ENCODE measurements at places on chromosomes 3 and 15.

GRCh38 chr3:109071350-109072142 is 46.4 kb downstream of the MORC1 start:
- H3K4me1 ChIP-seq: peaks cover 5% of the 10 kb centered on the region
- H3K4me3 ChIP-seq: no peak overlapping the region
- no peaks in the 10 kb centered on the region for H3K36me3 ChIP-seq
- DNase-seq: no peak

DNA sequence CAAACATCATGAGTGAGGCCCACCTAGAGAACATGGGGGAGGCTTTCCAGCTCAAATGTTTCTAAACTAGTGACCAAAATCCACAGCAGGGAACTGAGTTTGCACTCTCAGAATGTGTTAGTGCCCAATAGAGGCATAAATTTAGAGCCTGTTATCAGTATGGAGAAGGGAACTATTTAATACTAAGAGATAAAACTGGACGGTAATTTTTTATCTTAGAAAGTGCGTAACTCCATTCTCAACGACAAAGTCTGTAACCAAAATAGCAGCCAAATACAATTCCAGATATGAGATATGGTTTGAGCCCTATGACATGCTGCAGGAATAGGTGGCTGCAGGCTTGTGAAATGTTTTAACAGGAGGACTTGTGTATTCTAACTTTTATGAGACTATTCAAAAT is 3.5 kb downstream of the B3GALNT1 start:
- no peak overlapping the region for H3K27ac ChIP-seq
- H3K36me3 ChIP-seq: no peaks in the 10 kb centered on the region
- no peak overlapping the region for H3K4me3 ChIP-seq
- H3K4me1 ChIP-seq: peaks cover 2% of the 10 kb centered on the region
- peaks cover 40% of the 10 kb centered on the region for H3K27me3 ChIP-seq
- no peak for DNase-seq

DNA sequence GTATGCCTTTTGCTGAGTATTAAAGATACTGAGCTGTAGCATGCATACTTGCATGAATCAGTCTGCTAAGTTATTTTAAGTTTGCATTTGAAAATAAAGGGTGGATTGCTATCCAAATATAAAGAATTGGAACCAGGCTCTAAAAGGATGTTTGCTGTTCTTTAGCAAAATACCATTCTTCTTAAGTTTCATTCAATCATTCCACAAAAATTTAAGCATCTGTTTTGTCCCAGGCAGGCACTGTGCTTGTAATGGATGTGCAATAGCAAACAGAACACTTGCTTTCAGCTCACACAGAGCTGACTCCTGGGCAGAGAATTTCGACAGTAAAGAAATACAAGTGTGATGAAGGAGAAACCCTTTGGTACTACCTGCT is 151.1 kb downstream of the PGPEP1L start:
- peaks cover 7% of the 10 kb centered on the region for H3K27me3 ChIP-seq
- H3K4me3 ChIP-seq: no peak overlapping the region
- peaks cover 18% of the 10 kb centered on the region for H3K4me1 ChIP-seq
- DNase-seq: no peak

- H3K36me3 ChIP-seq: no peaks in the 10 kb centered on the region
- H3K27me3 ChIP-seq: peaks cover 33% of the 10 kb centered on the region
- peaks cover 8% of the 10 kb centered on the region for H3K4me1 ChIP-seq
- no peak overlapping the region for H3K27ac ChIP-seq
Observed at GRCh38 chr3:99639579-99639978, 1.2 kb downstream of the COL8A1 start.

- DNase-seq: no peak
- H3K27me3 ChIP-seq: peaks cover 33% of the 10 kb centered on the region
- no peaks in the 10 kb centered on the region for H3K36me3 ChIP-seq
- H3K27ac ChIP-seq: no peak overlapping the region
- no peaks in the 10 kb centered on the region for H3K4me1 ChIP-seq
Observed at GRCh38 chr3:133767607-133768006, 21.4 kb downstream of the TF start.

DNA sequence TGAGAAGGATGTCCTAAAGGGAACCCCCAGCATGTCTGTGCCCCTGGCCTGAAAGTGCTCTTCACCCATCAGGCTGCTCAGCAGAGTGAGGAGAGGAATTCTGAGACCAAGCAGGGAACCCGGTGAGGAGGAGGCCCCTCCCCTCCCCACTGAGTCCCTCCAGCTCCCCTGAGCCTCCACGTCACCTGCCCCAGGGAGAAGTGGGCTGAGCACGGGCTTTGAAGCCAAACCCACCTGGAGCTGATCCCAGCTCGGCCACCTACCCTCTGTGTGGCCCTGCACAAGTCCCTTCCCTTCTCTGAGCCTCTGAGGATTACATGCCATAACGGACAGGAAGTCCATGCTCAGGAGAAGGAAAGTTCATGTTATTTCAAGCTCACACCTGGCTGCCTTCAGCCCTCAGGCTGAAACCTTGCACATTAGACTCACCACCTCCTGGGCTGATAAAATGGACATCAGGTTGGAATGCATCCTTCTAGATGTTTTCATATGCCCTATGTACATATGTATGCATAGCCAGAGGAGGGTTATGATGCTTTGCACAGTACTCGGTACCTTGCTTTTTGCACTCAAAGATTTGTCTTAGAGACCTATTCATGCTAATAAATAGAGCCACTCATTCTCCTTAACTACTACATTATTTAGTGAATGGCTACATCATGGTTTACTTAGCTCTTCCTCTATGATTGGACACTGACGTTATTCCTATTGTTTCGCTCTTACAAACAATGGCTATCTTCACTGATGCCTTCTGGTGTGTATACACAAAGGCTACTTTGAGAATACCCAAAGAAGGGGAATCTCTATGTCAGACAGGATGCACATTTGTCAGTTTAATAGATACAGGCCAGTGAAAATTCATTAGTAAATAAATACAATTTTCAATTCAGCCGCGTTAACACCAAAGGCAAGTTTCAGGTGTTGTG is 31.6 kb upstream of the GATA2 start:
- H3K27ac ChIP-seq: no peak overlapping the region
- no peaks in the 10 kb centered on the region for H3K36me3 ChIP-seq
- DNase-seq: no peak

DNA sequence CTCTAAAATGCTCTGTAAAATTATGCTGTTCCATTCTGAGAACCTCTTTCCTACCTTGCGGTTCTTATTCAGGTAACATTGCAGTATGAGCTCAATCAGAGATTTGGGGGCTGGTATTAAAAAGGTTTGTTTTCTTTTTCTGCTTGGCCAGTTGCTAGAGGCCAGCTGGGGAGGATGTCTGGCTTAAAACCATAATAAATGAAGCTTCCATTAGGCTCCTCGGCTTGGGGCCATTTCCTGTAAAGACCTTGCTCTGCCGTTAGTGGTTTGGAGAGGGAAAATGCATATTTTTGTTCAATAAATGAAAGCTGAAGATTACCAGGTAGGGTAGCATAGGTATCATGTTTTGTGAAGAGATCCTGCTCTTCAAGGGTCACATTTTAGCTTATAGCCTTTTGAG is 55.2 kb downstream of the MCTP2 start:
- H3K36me3 ChIP-seq: peaks cover 4% of the 10 kb centered on the region
- peak overlapping the region; percentile 92 for H3K27ac ChIP-seq
- H3K27me3 ChIP-seq: no peaks in the 10 kb centered on the region
- no peak for DNase-seq
- H3K4me3 ChIP-seq: peak overlapping the region; percentile 71

- H3K4me1 ChIP-seq: peaks cover 9% of the 10 kb centered on the region
- DNase-seq: no peak
- peaks cover 37% of the 10 kb centered on the region for H3K36me3 ChIP-seq
- H3K27ac ChIP-seq: no peak overlapping the region
- no peaks in the 10 kb centered on the region for H3K27me3 ChIP-seq
Observed at GRCh38 chr15:85755942-85756341, 38.8 kb downstream of the KLHL25 start.

GRCh38 chr3:98545940-98546339 is 14.2 kb downstream of the GPR15 start:
- peak overlapping the region; percentile 17 for H3K27ac ChIP-seq
- no peak for DNase-seq
- H3K4me1 ChIP-seq: peaks cover 7% of the 10 kb centered on the region
- no peaks in the 10 kb centered on the region for H3K27me3 ChIP-seq

DNA sequence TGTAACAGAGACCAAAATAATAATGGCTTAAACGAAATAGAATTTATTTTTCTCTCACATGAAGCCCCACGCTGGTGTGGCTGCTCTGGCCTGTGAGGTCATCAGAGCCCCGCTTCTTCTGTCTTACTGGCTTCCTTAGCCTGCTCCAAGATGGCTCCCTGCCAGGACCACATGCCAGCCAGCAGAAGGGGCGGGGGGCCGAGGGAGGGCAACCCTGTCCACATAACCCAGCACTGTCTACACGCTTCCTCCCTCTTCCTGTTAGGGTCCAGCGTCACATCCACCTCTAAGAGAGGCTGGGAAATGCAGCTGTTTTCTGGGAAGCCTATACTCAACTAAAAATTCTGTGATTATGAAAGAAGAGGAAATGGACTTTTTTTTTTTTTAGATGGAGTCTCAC is 107.9 kb upstream of the DLG1 start:
- no peak for DNase-seq
- H3K36me3 ChIP-seq: no peaks in the 10 kb centered on the region
- H3K27me3 ChIP-seq: peaks cover 48% of the 10 kb centered on the region

DNA sequence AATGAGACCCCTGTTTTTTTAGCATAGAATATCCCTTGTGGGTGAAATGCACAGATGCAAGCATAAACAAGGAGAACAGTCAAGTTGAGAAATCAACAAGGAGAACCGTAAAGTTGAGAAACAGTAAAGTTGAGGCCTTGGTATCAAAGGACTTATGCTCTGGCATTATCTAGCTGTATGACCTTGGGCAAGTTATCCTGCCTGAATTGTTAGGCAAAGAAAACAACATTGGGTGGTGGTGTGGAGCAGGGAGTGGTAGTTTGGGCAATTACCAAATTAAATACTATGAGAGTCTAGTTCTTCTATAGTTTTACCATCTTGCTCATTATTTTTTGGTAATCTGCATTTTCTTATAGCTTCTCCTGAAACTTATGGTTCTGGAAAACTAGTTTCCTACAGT is 573.4 kb upstream of the ARPP21 start:
- no peak overlapping the region for H3K27ac ChIP-seq
- no peak overlapping the region for H3K4me3 ChIP-seq
- peaks cover 2% of the 10 kb centered on the region for H3K36me3 ChIP-seq
- H3K27me3 ChIP-seq: no peaks in the 10 kb centered on the region

- H3K36me3 ChIP-seq: peaks cover 73% of the 10 kb centered on the region
- no peaks in the 10 kb centered on the region for H3K27me3 ChIP-seq
- no peak overlapping the region for H3K4me3 ChIP-seq
- H3K27ac ChIP-seq: no peak overlapping the region
Observed at GRCh38 chr3:158651192-158651591, 6.9 kb downstream of the GFM1 start.

DNA sequence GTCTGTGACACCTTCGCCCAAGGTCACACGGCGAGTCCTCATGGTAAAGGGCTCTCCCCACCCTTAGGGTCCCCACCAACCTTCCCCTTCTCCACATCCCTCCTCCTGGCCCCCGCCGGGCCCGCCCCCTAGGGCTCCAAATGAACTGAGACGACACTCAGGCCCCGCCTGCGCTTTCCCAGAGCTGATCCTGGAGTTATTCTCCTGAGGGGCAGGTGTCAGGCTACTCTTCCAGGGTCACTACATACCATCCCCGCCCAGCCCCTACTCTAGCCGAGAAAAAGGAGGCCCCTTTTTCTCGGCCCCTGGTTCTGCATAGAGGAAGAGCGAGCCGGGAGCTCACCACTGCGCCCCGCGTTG is 292 bp downstream of the USP4 start:
- peak overlapping the region; percentile 99 for H3K27ac ChIP-seq
- peak overlapping the region; percentile 97 for H3K4me3 ChIP-seq
- H3K27me3 ChIP-seq: no peaks in the 10 kb centered on the region

DNA sequence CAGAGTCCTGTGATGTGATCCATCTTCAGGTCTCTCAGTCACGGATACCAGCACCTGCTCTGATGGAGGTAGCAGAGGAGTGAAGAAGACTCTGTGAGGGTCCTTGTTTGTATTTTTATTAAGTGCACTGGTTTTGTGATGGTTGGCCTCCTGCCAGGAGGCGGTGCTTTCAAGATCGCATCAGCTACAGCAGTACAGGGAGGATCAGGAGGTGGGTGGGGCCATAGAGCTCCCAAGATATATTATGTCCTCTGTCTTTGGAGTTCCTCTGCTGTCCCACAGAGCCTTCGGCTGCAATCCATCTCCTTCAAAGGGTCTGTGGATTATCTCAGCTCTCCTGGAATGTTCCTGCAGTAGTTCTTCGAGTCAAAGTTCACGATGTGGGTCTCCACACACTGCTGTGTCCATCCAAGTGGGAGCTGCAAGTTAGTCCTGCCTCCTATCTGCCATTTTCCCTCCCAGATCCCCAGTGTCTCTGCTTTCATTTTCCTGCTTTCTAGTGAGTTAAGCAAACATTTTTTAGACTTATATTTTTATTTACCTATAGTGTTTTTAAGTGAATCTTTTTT is 54.7 kb downstream of the TM2D3 start:
- no peak for DNase-seq
- no peak overlapping the region for H3K27ac ChIP-seq
- H3K4me1 ChIP-seq: no peaks in the 10 kb centered on the region
- no peak overlapping the region for H3K4me3 ChIP-seq
- H3K36me3 ChIP-seq: no peaks in the 10 kb centered on the region

GRCh38 chr15:62603742-62604141 is 438.7 kb upstream of the C2CD4B start:
- H3K4me1 ChIP-seq: no peaks in the 10 kb centered on the region
- peaks cover 36% of the 10 kb centered on the region for H3K27me3 ChIP-seq
- no peak overlapping the region for H3K4me3 ChIP-seq
- H3K36me3 ChIP-seq: no peaks in the 10 kb centered on the region
- no peak for DNase-seq

- H3K27me3 ChIP-seq: peaks cover 15% of the 10 kb centered on the region
- H3K4me1 ChIP-seq: no peaks in the 10 kb centered on the region
- H3K4me3 ChIP-seq: no peak overlapping the region
Observed at GRCh38 chr15:83928878-83929418, 275.0 kb downstream of the ADAMTSL3 start.

DNA sequence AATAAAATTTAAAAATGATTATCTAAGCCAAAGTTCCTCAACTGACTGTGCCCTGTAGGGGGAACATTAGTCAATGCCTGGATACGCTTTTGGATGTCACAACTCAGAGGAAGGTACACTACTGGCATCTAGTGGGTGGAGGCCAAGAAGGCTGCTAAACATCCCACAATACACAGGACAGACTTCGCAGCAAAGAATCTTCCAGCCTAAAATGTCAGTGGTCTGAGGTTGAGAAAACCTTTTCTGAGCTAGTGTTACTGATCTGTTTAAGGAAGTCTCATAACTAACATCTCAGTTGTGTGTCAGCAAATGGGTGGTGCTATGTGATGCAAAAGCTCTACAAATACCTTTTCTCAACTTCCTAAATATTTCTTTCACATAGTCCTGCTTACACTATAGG is 20.9 kb upstream of the LDHAL6B start:
- no peak overlapping the region for H3K4me3 ChIP-seq
- H3K4me1 ChIP-seq: no peaks in the 10 kb centered on the region
- H3K27me3 ChIP-seq: peaks cover 31% of the 10 kb centered on the region
- no peak for DNase-seq
- H3K36me3 ChIP-seq: peaks cover 2% of the 10 kb centered on the region

GRCh38 chr3:172562871-172563865 is 39.9 kb upstream of the TNFSF10 start:
- H3K4me3 ChIP-seq: peak overlapping the region; percentile 66
- no peak for DNase-seq
- H3K27me3 ChIP-seq: no peaks in the 10 kb centered on the region
- peaks cover 16% of the 10 kb centered on the region for H3K4me1 ChIP-seq

Measured in effector memory CD8-positive, alpha-beta T cell (primary cell).